ENCODE measurements at places on chromosomes 2 and 18. TPM values are rescaled to one million over a fixed set of nuclear protein-coding genes. Genes with fewer than 3 reads are reported as not detected.

DNA sequence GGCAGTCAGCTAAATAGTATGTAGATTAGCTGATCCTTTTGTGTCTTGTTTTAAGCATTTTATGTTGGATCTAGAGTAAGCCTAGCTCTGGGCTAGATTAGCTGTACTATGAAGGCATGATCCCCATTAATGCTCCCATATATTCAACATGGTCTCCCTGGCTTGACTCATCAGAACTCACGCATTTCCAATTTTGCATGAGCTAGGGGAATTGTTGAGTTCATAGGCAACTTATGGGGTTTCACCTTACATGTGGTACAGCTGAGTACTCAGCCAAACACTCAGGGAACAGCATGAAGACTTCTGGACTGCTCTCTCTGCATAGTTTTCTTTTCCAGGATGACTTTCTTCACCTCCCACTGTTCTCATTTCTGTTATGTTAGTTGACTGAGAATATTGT lies 248.2 kb downstream of the TMX3 start:
- DNase-seq = no peak

- DNase-seq = no peak
Observed at GRCh38 chr2:82795446-82795845, 1663.6 kb downstream of the SUCLG1 start.

The CGREF1 gene
- total RNA-seq = 15.1 TPM

DNA sequence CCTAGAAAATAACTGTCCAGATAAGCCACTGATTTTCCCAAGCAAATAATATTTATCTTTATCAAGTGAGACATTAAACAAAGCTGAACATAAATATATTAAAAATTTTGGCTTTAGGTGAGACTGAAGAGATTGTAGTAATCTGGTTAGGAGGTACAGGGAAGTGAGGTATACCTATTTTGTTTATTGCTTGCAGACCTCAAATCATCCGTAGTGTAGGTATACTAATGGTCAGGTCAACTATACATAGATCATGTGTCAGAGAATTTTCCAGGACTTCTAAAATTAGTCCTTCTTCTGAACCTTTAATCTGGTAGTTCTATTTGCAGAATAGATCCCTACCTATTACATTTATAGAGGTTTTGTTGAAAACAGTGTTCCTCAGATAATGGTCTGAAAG lies 41.5 kb downstream of the SP140 start:
- no peak for DNase-seq

DNA sequence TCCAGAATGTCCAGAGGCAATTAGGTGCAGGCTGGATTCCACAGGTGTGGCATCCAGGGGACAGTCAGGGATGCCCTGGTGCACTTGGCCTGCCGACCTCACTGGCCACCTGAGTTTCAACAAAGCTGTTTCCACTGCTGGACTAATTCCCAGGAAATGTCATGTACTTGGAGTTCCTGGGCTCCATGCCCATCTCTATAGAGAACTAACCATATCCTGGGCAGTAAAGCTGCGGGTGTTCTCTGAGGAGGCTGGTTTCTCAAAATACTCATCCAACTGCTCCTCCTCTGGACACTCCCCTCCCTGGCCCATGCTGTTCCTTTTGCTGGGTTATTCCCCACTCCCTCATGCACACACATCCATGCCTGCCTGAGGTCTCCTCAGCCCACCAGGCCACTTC lies 161.9 kb upstream of the SKOR2 start:
- DNase-seq = no peak

The LAMA3 gene
- total RNA-seq = not detected

DNA sequence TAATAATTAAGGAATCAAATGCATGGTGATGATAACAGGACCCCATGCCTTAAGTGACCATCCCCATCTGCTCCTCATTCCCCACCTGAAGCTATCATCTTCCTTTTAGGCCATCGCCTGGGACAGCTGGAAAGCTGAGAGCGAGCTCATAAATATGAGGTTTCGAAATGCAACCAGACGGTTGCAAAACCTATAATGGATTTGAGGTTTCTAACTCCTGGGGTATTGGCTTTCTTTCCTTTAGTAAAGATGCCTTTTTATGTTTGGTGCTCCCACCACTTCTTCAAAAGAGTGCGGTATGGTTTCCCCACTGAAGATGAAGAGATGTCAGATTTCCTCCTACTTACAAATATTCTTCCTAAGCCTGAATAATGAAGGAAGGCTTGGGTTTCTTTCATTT lies 1589.5 kb upstream of the PIK3C3 start:
- no peak for DNase-seq

DNA sequence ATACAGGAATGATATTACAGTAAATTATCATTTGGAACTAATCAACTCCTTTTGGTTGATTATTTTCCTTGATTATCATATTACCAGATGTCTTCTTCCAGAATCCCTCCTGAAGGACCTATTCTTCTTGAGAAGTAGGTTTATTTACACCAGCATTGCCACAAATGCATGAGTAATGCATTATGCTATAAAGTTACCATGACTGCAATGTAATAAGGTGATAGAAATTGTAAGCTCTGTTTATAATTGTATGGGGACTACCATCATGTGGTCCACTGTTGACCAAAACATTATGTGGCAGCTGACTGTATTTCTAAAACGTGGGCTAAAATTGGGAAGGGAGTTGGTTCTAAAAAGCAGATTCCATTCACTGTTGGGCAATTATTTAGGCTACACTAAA lies 602.2 kb downstream of the NYAP2 start:
- DNase-seq = no peak

DNA sequence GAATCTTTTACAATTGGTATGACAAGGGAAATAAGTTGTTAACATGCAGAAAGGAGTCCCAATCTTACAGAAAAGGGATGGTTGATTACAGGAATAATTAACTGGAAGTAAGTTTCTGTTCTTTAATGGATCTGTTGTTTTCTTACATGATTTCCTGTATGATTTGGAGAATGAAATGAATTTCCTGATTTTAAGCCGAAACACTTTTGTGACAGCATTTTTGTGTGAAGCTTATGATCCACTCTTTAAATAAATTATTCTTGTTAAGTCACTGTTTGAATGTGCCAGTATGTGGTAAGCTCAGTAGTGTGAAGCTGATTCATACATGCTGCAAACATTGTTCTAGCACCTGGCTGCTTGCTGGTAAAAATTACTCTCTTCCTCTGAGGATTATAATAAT lies 516.2 kb downstream of the DCDC2C start:
- DNase-seq = no peak

- no peak for DNase-seq
Observed at GRCh38 chr2:212672186-212672585, 133.6 kb upstream of the ERBB4 start.

GRCh38 chr2:183229386-183229785 lies 105.1 kb downstream of the NUP35 start:
- no peak for DNase-seq

DNA sequence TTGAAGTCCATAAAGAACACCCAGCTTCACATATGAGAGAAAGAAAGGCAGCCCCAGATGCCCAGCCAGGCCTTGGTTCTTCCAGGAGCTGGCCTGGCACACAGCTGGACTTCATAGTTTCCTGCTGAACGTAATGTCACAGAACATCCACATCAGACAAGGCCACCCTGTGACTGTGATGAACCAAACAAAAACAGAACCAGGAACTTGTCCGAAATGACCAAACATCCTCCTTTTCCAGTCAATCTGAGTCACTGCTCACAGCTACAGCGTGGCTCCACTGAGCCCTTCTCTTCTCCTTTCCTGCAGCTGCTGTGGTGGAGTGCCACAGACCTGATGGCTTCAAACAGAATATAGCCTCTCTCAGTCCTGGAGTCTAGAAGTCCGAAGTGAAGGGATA lies 45.4 kb upstream of the PAPOLG start:
- no peak for DNase-seq

The PTPN4 gene
- total RNA-seq = 22.0 TPM

- no peak for DNase-seq
Observed at GRCh38 chr2:62631160-62632085, 74.1 kb upstream of the EHBP1 start.

All from activated CD4-positive, alpha-beta T cell treated with anti-CD3 and anti-CD28 coated beads, Interleukin-2, amount 10 ng/mL, durations not matched to agents 24 days and 14 days (primary cell).